Activated CD4-positive, alpha-beta T cell treated with anti-CD3 and anti-CD28 coated beads for 4 hours (primary cell): ENCODE measurements at places on chromosomes 1 and 21.

- DNase-seq, result no peak
These were observed 123.1 kb upstream of the RUNX1 start for GRCh38 chr21:35172231-35172630.

- no peak for DNase-seq
These were observed 6.7 kb downstream of the ZNF496 start for GRCh38 chr1:247324923-247325322.

DNA sequence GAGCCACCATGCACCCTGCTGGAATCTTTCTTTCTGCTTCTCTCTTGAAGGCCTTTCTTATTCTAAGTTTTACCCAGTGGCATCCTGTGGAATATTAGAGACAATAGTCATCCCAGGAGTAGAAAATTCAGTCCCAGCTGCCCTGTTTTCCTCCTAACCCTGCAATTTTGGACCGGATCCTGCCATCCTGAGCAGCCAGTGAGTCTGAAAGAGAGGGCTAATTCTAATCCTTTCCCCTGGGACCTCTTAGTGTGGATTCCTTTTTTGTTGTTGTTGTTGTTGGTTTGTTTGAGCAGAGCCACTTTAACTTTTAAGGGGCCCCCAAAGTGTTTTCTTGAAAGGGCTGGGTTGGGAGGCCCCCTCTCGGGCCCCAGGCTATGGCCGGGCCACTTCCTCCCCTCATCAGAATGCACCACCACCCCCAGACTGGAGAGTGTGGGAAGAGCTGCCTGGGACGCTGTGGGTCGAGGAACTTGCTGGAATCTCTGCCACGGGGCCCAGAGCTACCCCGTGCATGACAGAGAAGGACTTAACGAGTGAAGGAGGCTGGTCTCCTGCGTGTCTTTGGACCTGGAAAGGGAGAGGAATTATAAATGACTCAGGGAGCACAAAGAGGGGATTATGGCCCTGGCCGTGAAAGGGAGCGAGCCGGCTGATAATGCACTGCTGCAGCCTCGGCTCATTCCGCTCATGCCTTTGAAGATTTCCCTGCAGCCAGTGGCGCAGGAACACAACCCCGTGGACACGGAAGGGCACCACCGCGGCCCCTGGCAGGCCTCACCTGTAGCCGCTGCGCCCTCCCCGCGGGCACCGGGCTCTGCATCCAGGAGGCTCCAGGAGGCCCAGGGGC is 81.0 kb upstream of the AKT3 start:
- DNase-seq, result no peak

- no peak for DNase-seq
These were observed 42.6 kb upstream of the LBR start for GRCh38 chr1:225470211-225471108.

- no peak for DNase-seq
These were observed 172.2 kb upstream of the C8B start for GRCh38 chr1:57137980-57138379.

DNA sequence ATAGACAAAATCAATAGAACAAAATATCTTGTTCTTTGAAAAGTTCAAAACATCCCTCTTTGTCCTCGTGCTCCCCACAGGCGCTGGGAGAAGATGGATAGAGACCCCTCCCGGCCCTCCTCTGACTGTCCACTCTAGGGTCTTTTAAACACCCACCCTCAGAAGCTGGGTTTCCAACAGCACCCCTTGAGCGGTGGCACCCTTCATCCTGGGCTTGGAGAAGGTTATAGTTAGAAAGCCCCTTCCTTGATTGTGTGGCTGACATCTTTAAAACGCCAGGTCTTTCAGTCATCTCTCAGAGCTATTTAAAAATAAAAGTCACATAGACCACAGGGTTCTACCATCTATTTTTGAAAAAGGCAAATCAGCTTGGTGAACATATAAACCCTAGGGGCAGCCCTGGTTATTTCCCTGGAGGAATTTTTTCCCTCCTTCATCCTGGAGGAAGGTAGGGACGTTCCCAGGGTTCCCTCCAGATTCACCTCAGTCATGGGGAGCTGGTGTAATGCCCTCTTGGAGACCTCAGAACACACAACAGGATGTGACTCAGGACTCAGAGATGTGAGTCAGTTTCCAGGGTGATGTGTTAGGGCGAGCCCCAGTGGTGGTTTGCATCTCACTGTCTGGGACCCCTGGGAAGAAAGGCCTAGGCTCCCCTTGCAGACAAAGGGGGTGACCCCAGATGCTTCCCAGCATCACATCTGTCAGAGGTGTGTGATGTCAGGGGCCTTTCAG is 138.5 kb downstream of the CLIC6 start:
- DNase-seq, result peak; percentile 61

DNA sequence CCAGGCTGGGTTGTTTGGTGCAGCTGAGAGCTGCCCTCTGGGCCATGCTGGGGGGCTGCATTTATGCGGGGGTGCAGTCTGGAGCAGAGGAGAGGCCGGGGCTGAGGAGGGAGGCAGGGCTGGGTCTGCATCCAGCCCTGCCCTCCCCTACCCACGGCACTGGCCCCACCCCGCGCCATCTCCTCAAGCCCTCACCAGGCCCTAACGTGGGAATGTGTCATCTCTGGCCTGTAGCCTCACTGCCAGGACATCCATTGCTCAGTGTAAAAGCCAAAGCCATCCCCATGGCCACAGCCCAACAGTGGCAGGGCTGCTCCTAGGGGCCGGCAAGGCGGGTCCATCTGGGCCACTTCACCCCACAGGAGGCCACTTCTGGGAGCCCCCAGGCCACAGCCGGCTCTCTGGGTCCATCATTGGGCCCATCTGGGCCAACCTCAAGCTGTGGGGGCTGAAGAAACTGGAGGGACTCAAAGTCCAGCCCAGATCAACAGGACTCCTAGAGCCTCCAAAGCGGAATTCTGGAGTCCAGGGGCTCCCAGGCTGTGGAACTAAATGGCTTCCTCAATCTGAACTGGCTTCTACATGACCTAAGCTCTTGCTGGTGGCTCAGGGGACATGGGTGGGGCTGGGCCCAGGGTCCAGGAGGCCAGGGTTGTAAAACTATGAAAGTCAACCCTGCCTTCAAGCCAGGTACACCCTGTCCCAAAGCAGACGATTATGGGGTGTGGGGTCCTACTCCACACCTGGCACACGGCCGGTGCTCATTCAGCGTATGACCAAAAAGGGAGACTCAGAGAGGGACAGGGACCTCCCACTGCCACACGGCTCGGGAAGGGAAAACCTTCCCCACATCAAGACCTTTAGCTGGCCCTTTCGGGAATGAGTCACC is 32.6 kb downstream of the RUNX3 start:
- no peak for DNase-seq

DNA sequence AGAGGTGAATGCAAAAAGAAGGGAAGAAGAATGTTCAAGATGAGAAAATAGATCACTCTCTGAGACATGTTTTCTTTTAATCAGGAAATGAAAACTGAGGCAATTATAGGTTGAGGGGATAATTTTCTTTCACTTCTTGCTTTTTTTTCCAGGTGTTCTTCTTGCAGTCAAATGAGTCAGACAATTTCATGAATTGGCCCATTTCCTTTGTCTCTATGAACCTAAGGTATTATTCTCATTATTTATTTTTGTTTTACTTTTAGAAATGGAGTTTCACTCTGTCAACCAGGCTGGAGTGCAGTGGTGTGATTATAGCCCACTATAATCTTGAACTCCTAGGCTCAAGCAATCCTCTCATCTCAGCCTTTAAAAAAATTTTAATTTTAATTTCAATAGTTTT is 3.5 kb upstream of the VASH2 start:
- no peak for DNase-seq

DNA sequence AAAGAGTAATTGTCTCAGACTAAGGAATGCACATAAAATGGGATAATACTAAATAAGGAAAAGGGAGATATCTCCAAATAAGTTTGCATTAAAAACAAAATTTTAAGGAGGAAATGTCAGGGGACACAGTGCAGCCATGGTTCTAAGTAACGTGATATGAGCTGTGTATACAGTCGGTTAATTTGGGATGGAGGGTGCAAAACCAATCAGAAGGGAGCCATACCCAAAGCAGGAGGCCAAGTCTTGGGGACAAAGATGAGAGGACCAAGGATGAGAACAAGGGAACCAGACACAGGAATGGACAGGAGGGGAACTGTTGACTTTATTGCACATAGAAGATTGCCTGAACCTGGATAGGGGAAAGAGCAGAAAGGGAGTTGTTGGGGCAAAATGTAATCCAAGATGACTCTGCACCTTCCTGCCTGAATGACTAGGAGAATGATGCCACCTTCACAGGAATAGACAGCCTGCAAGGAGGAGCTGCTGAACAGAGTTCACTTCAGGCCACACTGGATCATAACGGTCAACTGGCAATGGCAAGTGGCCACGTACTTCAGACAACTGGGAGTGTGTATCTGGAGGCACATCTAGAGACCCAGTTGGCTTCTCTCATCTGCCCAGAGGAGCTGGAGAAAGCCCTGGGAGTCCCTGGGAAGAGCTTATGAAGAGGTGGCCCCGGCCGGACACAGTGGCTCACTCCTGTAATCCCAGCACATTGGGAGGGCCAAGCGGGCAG is 22.0 kb upstream of the BOLA1 start:
- DNase-seq, result no peak

GRCh38 chr1:42518908-42519307 is 55.8 kb downstream of the CCDC30 start:
- DNase-seq, result no peak

DNA sequence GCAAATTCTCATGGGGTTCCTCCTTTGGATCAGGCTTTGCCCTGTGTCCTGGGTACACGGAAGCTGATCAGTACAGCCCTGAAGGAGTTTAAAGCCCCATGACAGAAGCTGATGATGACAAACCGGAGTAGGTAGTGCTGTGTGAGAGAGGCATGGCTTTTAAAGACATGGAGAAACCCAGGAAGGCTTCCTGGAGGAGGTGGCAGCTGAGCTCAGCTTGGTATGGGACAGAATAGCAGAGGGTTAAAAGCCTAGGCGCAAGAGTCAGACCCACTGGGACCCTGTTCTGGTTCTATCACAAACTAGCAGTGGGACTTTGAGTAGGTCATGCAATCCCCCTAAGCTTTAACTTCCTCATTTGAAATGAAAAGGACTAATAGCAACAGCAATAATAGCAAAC is 6.1 kb downstream of the TMEM61 start:
- no peak for DNase-seq

DNA sequence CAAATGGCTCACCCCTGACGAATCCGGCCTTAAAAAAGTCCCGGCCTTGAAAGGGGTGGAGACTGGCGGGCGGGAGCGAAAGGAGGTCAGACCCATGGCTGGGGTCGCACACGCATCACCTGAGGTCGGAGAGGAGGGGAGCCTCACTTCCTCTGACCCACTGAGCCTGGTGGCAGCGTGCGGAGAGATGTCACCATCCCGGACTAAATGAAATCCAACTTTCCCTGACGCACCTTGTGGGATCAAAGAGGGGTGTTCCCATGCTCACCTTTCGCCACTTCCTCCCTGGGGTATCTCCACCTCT is 709 bp upstream of the SLC41A1 start:
- DNase-seq, result no peak

DNA sequence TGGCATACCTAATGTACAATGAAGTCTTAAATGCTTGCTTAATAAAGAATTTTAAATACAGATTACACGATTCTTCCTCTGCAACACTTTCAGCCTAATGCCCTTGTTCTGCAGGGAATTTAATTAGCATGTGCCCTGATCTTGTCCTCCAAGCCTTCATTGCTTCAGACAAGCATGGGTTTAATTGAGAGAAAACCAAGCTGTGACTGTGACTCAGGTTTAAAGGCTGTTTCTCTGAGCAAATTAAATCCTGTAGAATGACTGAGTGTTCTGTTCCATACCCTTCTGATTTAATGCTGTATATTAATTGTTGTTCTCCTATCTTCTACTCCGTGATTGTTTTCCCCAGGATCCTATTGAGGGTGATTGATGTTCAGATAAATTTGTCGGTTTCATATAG is 269.0 kb upstream of the PRMT6 start:
- DNase-seq, result no peak

DNA sequence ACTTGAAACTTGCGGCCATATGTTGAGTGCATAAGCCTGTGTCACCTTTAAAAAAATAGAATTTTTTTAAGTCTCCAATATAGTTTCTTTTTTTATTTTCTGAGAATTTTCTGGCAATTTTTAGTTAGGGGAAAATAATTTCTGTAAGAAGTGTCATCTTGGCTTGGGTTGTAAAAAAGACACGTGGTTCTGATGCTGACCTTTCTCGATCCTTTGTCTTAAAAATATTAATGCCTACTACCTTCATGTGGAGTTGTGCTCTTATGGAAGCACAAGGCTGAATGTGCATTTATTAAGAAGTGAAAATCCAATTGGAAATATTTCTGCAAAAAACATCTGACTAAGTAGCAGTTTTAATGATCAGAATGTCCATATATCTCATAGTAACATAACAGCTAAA is 3.5 kb downstream of the ELAVL4 start:
- no peak for DNase-seq

DNA sequence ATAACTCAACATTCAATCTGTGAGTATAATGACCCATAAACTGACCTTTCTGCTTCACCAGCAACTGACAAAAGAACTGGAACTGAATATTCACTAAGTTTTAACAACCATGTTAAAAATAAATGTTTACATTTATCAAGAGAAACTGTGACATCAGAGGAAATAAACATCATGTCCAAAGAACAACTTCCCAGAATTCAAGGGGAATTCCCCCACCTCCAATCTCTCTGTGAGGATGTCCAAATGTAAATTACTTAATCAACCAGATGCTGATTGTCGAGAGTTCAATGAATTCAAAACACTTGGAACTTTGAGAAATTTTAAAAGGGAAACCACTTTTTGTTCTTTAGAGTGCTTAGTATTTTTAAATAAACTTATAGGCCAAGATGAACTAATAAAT is 365.6 kb upstream of the ADGRL2 start:
- DNase-seq, result no peak

GRCh38 chr1:3391711-3392110 is 62.8 kb upstream of the ARHGEF16 start:
- no peak for DNase-seq

GRCh38 chr1:169679692-169680091 is 31.7 kb downstream of the SELL start:
- no peak for DNase-seq

GRCh38 chr1:61439234-61439633 is 285.7 kb downstream of the TM2D1 start:
- DNase-seq, result no peak

- DNase-seq, result no peak
These were observed 103.5 kb upstream of the LMO4 start for GRCh38 chr1:87225171-87225570.

- DNase-seq, result no peak
These were observed 49.3 kb upstream of the GRIK3 start for GRCh38 chr1:37083603-37084002.

GRCh38 chr1:57772580-57773195 is 348.8 kb upstream of the DAB1 start:
- DNase-seq, result no peak

DNA sequence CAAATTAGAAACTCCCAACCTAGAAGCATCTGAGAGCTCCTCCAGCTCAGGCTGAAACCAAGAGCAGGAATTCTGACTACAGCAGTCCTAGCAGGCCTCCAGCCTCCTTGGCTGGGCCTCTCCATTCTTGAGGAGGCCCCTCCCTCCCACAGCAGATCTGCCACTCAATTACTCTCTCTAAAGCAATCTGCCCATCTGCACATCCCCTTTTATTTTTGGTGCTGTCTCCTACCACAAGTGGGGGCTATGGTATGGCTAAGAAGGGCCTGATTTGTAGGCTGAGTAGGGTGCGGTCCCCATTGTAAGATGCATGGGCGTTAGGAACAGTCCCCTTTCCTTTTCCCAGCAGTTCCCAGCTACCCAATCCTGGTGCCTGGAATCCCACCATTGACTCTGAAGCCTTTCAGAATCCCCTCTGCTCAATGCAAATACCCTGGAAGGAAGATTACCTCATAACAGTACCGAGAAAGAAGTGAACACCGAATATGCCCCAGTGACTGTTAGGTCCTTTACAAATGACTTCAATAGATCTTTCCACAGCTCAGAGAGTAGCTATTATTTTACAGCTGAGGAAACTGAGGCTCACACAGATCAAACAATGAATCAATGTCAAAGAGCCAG is 11.6 kb upstream of the TTC39A start:
- no peak for DNase-seq
